Keratinocyte (primary cell): ENCODE measurements at places on chromosomes 2 and 18.

DNA sequence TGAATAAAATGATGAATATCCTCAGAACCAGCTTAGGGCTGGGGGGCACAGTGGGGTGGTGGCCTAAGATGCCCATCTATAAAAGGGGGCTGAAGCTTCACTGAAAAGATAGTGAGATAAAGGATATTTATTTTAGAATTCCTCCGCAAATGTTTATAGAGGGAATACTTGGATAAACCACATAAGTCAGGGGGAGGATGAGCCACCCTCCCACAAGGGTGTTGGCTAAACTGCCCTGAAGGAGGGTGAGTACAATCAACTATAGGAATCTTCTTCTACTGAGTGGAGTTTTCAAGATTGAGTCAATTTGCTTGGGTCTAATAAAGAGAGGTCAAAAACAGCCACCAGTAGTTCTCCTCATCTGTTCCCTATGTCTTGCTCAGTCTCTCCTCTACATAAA, 114.5 kb upstream of the TANK start:
- DNase-seq: no peak
- no peak overlapping the region for H3K27ac ChIP-seq
- H3K36me3 ChIP-seq: no peaks in the 10 kb centered on the region

DNA sequence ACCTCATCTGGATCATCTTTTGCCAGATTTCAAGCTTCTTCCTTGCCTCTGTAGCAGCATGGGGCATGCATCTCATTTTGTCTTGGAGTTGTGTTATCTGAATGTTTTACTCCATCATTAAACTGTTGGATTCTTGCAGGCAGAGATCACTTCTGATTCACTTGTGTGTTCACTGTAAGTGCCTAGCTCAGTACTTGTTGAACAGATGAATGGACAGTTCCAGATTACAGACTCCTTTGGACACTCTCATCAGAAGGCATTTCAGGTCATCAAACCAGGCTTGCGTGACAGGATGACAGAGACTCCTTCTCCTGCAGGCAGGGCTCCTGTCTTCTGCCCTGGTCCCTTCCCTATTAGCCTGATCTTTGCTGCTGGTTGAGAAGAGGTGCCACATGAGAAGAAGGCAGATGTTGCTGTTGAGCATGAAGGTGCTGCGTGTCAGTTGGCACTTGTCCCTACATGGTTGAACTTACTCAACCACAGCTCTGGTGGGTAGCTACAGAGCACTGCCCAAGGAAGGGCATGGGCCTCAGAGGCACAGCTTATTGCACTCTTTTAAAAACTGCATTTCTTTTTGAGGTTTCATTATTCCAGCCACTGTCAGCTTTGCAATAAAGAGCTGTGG, 58.9 kb downstream of the INPP4A start:
- H3K27ac ChIP-seq: no peak overlapping the region
- no peaks in the 10 kb centered on the region for H3K36me3 ChIP-seq
- H3K4me1 ChIP-seq: peaks cover 4% of the 10 kb centered on the region
- no peak for DNase-seq
- H3K4me3 ChIP-seq: no peak overlapping the region
- H3K27me3 ChIP-seq: no peaks in the 10 kb centered on the region

DNA sequence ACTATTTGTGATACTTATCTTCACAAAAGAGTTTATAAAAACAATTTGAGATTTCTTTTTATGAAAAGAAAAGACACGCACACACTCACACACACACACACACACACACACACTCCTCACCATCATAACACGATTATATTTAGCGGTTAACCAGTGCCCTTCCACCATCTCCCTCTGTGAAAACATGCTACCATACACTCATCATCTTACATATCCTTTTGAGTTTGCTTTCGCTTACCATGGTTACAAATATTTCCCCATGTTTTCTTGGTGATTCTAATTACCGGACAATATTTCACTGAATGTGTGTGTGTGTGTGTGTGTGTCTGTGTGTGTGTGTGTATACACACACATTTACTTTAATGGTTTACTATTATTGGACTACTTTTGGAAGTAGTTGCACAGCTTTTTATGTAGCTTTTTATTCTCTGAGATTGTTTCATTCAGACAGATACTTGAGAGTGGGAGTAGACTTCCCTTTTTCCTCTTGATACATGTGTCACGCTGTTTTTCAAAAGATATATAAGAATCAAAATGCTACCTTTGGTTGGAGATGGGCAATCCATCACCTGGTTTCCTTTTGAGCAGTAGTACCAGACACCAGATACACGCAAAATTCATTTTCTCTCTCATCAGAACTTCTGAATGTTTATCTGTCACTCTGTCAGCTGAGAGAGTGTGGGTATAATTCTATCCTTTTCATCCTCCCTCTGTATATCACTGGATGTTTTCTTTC, 138.1 kb downstream of the SETBP1 start:
- H3K27me3 ChIP-seq: no peaks in the 10 kb centered on the region
- H3K36me3 ChIP-seq: no peaks in the 10 kb centered on the region
- H3K4me3 ChIP-seq: no peak overlapping the region
- peaks cover 10% of the 10 kb centered on the region for H3K4me1 ChIP-seq
- DNase-seq: no peak
- H3K27ac ChIP-seq: no peak overlapping the region

- DNase-seq: no peak
- H3K36me3 ChIP-seq: no peaks in the 10 kb centered on the region
- H3K4me1 ChIP-seq: peaks cover 3% of the 10 kb centered on the region
- no peaks in the 10 kb centered on the region for H3K27me3 ChIP-seq
These were observed 296.6 kb downstream of the TMX3 start for GRCh38 chr18:68418226-68418868.

- DNase-seq: no peak
- H3K4me3 ChIP-seq: no peak overlapping the region
- H3K4me1 ChIP-seq: peaks cover 15% of the 10 kb centered on the region
- H3K27ac ChIP-seq: no peak overlapping the region
- no peaks in the 10 kb centered on the region for H3K36me3 ChIP-seq
- peaks cover 13% of the 10 kb centered on the region for H3K27me3 ChIP-seq
These were observed 2.2 kb upstream of the PDIA6 start for GRCh38 chr2:10814571-10815331.

DNA sequence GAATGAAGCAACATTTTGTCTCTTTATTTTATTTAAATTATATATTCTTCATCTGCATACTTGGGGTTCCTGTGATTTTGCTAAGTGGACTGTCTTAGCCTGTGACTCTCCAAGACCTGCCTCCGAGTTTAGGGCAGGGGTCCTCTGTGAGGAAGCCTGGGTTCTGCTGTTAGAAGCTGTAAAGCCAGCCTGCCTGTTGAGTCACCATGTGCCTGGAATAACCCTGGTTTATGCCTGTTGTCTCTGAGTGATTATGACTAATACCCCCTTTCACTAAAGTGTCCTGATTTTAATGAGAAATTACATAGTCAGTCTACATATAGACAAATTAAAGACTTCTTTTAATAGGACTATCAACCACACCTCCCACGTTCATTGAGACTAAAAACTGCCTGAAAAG, 369.1 kb downstream of the ZNF521 start:
- no peak overlapping the region for H3K27ac ChIP-seq
- no peaks in the 10 kb centered on the region for H3K27me3 ChIP-seq
- no peak overlapping the region for H3K4me3 ChIP-seq
- H3K36me3 ChIP-seq: no peaks in the 10 kb centered on the region
- no peak for DNase-seq

DNA sequence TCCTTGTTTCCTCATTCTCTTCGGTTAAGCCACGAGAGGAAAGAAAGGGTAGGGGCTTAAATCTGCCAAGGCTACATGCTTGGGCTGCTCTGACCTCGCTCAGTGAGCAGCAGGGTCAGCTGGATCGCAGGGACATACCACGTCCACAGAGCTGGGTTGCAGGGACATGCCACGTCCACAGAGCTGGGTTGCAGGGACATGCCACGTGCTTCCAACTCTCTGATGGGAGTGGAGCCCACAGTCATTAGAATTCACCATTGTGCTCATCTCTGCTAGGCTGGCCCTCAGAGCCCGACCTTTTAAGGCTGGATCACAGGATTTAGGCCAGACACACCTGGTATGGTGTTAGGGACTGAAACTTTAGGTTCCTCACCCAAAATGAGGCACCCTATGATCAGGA, 107.4 kb upstream of the SEC11C start:
- no peak overlapping the region for H3K4me3 ChIP-seq
- H3K27me3 ChIP-seq: no peaks in the 10 kb centered on the region
- no peaks in the 10 kb centered on the region for H3K4me1 ChIP-seq
- H3K36me3 ChIP-seq: no peaks in the 10 kb centered on the region
- DNase-seq: no peak
- H3K27ac ChIP-seq: no peak overlapping the region

- H3K36me3 ChIP-seq: no peaks in the 10 kb centered on the region
- peaks cover 9% of the 10 kb centered on the region for H3K4me1 ChIP-seq
- H3K4me3 ChIP-seq: no peak overlapping the region
- DNase-seq: no peak
- H3K27me3 ChIP-seq: no peaks in the 10 kb centered on the region
- no peak overlapping the region for H3K27ac ChIP-seq
These were observed 66.3 kb upstream of the CREB1 start for GRCh38 chr2:207463433-207463832.

DNA sequence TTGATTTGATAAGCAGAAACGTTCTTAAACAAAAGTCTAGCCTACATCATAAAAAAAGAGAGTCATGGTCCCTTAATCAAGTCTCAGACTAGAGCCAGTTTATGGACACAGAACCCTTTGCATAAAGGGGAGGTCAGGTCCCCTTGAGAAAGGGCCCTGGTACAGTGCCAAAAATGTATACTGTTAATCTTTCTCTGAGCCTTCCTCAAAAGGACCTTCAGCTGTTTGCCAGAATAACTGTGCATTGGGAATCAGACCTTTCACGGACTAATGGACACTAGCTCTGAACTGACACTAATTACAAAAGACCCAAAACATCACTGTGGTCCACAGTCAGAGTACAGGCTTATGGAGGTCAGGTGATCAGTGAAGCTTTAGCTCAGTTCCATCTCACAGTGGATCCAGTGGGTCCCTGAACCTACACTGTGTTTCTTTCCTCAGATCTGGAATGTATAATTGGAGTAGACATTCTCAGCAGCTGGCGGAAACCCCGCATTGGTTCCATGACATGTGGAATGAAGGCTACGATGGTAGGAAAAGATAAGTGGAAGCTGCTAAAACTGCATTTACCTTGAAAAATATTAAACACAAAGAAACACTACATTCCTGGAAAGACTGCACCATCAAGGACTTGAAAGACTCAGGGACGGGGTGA, 151.4 kb downstream of the TMEFF2 start:
- no peaks in the 10 kb centered on the region for H3K36me3 ChIP-seq
- no peak overlapping the region for H3K4me3 ChIP-seq
- no peaks in the 10 kb centered on the region for H3K27me3 ChIP-seq
- no peak overlapping the region for H3K27ac ChIP-seq
- H3K4me1 ChIP-seq: no peaks in the 10 kb centered on the region

DNA sequence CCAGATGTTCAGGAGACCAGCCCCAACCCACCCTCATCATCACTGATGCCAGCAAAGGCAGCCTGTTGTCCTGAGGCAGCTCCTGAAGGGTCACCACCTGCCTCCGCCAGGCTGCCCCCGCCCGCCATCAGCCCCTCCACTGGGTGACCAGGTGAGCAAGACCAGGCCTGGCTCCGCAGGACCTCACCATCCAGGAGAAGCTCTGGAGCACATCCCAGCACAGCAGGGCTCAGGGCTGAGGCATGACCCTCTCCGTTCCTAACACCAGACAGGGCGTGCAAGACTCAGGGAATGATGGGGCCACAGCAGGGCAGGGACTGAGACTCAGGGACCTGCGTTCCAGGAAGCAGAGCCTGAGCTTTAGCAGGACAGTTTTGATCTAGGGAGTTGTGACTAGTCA, 218.8 kb upstream of the RAB6C start:
- H3K27ac ChIP-seq: no peak overlapping the region
- H3K4me1 ChIP-seq: no peaks in the 10 kb centered on the region
- DNase-seq: no peak
- no peaks in the 10 kb centered on the region for H3K27me3 ChIP-seq

GRCh38 chr2:109069331-109070194, 59.4 kb upstream of the SH3RF3 start:
- peaks cover 8% of the 10 kb centered on the region for H3K4me1 ChIP-seq
- H3K36me3 ChIP-seq: no peaks in the 10 kb centered on the region
- DNase-seq: no peak
- no peak overlapping the region for H3K4me3 ChIP-seq
- no peak overlapping the region for H3K27ac ChIP-seq

- H3K27me3 ChIP-seq: no peaks in the 10 kb centered on the region
- H3K4me3 ChIP-seq: no peak overlapping the region
- H3K4me1 ChIP-seq: no peaks in the 10 kb centered on the region
- H3K36me3 ChIP-seq: no peaks in the 10 kb centered on the region
These were observed 54.6 kb downstream of the LAMA3 start for GRCh38 chr18:23743733-23744333.

DNA sequence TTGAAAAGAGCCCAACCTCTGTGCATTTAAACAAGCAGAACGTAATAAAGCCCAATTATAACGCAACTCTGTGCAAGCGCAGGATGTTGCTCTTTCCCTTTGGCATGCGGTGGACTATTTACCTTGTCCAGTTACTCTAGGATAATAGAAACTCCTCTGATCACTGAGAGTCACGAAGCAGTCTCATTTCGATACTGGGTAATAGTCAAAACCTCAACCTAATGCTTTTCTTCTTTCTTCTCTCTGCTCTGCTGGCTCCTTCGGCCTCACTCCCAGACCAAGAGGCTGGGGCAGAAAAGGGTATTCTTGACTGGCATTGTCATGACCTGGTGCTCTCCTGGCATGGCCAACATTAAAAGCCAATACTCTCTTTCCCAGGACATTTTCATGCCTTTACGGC, 89.7 kb upstream of the GCFC2 start:
- no peak for DNase-seq
- no peaks in the 10 kb centered on the region for H3K36me3 ChIP-seq
- no peak overlapping the region for H3K4me3 ChIP-seq
- H3K27me3 ChIP-seq: no peaks in the 10 kb centered on the region
- H3K4me1 ChIP-seq: no peaks in the 10 kb centered on the region

- H3K4me3 ChIP-seq: no peak overlapping the region
- no peak for DNase-seq
- H3K4me1 ChIP-seq: peaks cover 16% of the 10 kb centered on the region
- no peaks in the 10 kb centered on the region for H3K27me3 ChIP-seq
- no peak overlapping the region for H3K27ac ChIP-seq
- H3K36me3 ChIP-seq: no peaks in the 10 kb centered on the region
These were observed 26.1 kb upstream of the AAK1 start for GRCh38 chr2:69669666-69670065.
